ENCODE measurements at places on chromosomes 7 and 10.

DNA sequence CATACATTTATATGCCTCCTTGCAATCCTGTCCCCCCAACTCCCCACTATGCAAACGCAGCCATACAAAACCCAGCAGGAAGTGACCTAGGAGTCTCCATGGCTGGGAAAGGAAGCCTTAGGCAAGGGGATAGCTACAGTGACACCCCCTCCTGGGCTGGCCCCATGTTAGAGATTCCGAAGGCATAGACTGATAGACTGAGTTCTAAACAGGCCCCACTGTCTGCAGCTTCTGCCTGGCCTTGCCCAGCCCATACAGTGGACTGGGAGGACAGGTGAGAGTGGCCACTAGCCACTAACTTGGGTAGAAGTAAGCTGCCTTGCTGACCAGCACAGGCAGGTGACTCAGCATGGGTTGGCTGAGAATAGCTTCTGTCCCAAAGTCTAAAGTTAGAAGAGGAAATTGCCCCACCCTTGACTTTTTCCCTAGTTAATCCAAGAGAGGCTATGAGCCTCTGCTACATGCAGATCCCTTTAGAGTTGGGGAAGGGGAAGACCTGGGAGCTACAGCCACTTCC is 106.3 kb downstream of the C10orf105 start:
- no peak for DNase-seq

DNA sequence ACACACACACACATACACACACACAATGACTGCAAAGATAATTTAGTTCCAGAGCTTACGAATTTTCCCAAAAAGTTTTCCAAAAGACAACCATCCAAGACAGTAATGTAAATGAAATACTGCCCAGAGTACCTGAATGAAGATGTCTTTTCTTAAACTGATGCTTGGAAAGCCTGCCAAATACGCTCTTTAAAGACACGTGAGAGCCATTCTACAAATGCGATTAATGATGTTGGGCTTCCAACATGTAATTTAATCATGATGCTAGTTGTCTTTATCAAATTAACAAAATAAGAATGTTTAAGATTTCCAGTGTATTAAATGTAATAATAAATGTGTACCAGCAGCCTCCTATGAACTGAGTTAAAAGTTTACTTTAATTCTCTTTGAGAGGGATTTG is 11.1 kb downstream of the ERCC6 start:
- DNase-seq, result no peak

DNA sequence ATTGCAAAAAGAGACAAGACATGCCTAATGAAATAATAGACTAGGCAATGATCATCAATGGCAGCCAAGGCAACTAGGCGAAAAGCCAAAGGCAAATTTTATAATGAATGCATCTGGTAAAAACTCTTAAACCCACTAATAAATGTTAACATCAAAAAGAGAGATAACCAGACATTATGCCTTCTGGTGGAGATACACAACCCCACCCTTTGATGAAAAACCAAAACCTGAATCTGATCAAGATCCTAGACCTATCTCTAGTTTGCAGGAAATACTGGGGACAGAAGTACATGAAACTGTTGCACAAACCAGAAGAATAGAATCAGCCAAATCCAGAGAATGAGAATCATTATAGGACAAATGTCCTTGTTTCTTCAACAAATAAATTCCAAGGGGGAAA is 22.0 kb upstream of the GSAP start:
- DNase-seq, result no peak

GRCh38 chr10:118900617-118901016 is 128.9 kb upstream of the NANOS1 start:
- no peak for DNase-seq

- DNase-seq, result peak; percentile 86
Observed at GRCh38 chr7:101099969-101100781, 14.9 kb downstream of the TRIM56 start.

- no peak for DNase-seq
Observed at GRCh38 chr10:49278497-49278981, 20.4 kb upstream of the C10orf71 start.
